ENCODE measurements at places on chromosomes 5 and 9. TPM values are rescaled to one million over a fixed set of nuclear protein-coding genes. Genes with fewer than 3 reads are reported as not detected.

GRCh38 chr5:142976861-142977260, 206.7 kb downstream of the ARHGAP26 start:
- no peak for DNase-seq

DNA sequence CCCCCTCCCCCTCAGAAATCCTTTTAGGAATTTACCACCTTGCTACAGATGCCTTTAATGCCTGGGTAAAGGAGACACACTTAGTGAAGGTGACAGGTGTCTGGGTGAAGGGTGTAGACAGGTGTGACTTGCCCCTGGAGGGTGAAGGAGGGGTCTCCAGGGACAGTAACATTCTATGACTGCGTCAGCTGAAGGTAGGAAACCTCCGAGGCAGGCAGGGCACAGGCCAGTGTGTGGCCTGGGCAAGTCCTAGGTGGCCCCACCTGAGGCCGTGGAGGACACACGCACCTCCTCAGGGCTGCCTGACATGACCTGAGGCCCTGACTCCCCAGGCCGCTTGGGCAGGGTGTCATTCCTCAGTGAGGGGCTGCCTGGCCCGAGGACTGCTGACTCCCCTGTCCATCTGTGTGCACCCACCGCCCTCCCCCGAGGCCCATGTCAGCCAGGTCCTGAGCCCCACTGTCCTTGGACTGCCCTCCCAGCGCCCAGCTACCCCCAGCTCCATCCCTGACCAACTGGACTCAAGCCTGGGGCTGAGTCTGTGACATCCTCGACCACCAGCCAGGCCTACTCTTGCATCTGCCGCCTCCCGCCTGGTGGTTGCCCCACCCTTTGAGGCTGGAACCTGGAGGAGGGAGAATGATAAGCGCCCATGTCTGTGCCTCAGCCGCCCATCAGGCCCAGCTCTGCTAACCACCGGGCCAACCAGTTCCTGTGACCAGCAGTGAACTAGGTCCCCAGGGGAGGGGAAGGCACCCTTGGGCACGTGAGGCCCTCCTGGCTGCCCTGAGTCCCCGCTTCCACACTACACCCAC, 18.4 kb downstream of the CARD19 start:
- DNase-seq, result no peak

GRCh38 chr5:151130235-151130921, 27.2 kb downstream of the ANXA6 start:
- no peak for DNase-seq

DNA sequence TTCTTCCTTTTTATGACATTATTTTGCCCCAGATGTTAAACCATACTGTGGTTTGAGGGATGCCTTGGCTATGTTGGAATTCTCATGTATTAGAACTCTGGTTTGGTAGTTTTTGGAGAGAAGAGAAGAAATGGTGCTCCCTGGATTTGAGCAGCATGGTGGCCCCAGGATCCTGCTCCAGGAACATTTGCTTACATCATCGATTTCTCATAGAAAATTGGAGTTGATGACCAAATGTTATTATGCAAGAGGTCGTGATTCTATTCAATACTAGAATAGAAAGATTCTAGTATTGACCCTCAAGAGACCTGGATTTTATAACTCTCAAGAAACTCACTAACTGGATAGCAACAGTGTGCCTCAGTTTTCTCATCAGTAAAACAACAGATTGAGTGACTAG, 77.5 kb upstream of the GNAQ start:
- DNase-seq, result no peak

Gene OR5C1
- polyA plus RNA-seq, result not detected

Data from right lung (tissue), 10 donors.